ENCODE measurements at places on chromosomes 4 and X.

DNA sequence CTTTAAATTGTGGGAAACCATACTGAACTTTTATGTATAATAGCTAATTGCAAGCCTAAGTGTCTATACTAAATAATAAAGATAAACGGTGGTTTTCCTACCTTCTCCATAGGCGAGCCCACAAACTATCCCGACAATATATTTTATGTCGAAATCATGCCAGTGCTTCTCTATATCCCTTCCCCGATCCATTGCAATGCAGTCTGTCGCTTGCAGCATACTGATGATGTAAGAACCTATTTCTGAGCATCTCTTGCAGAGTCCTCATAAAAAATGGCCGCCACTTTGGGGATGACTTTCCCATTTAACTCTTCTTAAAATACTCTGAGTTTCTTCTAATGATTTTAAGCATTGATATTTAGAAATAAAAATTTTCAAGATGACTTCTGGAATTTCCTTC lies 58.1 kb upstream of the TLR3 start:
- no peak for DNase-seq

DNA sequence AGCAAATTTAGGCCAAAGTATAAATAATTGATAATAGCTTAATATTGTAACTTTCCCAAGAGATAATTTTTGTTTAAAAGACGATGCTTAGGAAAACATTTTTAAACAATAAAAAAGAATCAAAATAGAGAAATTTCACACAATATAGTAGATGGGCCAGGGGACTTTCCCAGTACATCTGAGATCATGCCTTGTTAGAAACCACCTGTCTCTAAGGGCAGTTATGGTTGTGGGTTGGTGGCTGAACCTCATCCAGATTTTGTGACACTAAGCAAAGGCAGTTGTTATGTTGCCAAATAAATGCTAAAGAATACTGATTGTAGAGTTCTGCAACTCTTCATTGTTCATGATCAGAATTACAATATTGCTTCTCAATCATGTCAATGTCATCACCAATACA lies 270.6 kb downstream of the BANK1 start:
- DNase-seq = no peak

DNA sequence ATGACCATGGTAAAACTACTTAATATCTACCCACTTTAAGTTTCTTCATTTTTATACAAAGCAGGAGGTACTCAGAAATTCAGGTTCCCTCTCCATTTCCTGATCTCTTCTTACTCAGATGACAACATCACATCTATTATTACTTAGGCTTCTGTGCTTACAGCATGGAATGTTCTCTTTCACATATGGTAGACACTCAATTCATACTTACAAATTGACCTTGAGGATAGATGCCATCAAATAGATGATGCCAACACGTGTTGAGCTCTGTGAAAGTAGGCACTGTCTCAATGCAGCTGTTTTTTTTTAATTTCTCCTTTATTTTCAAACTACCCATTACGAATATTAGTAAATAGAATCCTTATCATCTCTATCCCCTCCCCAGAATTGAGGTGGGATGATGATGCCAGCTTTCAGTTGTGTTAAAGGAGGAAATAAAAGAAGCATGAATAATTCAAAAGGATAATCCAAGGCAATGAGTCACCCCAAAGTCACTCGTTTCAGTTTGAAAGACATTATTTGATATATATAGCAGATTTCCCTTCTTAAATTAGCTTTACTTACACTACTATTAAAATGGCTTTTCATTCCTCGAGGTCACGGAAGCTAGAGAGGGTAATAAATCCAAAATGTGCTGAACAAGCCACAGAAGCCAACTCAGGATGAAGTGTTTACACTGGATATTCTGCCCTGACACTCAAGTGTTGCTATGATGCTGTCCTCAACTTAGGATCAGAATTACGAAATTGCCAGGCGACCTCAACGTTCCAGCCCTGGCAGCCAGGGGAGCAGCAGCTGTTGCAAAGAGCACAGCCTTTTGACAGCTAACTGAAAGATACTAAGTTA lies 124.2 kb upstream of the EOLA2 start:
- DNase-seq = peak; percentile 72

DNA sequence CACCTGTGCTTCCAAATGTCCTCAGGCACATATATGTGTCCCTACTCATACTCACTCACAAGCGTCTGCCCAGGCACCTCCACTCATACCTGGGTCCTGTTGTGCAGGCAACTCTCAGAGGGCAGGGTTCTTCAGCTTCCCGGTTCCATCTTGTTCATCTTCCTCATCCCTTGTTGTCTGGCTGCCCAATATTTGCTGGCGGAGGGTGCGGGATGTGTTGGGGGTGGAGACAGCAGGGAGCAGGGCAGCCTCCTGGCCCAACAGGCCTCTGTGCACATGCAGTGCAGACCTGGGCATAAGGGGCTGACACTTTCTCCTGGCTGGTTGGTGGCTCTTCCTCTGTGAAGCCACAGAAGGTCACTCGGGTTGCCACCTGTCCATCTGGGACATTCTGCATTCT lies 32.1 kb downstream of the NBDY start:
- no peak for DNase-seq

DNA sequence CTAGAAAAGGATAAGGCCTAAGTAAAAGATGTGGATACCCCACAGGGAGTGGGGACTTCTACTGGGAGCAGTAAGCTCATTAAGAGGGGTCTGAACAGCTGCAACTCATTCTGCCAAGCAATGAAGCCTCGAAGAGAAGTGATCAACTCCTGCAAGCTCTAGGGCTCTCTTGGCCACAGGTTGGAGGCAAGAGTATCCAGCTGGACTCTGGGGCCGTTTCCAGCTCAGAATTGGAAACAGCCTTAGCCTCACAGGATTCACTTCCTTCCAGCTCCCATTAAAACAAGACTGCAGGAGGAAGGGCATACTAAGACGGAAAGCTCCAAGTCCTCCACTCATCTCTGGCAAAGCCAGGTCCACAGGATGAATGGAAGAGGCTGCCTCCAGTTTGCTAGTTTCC lies 126.3 kb downstream of the ATG4A start:
- DNase-seq = peak; percentile 81

DNA sequence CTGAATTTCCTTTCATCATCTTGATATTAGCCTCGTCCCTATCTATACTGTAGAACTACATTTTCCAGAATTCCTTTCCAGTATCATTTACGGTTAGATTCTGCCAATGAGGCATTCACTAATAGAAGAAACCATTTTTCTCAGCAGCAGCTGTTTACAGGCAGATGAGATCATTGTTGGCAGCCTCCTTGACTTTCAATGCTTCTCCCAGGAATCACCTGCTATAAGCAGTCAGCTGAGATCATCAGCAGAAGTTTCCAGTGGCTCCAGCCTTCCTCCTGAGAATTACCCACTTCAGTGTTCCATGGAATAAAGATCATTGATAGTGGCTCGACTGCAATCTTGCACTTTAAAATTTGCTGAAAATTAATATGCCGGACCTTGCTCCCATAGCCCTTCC lies 157.3 kb upstream of the TET2 start:
- DNase-seq = peak; percentile 90

DNA sequence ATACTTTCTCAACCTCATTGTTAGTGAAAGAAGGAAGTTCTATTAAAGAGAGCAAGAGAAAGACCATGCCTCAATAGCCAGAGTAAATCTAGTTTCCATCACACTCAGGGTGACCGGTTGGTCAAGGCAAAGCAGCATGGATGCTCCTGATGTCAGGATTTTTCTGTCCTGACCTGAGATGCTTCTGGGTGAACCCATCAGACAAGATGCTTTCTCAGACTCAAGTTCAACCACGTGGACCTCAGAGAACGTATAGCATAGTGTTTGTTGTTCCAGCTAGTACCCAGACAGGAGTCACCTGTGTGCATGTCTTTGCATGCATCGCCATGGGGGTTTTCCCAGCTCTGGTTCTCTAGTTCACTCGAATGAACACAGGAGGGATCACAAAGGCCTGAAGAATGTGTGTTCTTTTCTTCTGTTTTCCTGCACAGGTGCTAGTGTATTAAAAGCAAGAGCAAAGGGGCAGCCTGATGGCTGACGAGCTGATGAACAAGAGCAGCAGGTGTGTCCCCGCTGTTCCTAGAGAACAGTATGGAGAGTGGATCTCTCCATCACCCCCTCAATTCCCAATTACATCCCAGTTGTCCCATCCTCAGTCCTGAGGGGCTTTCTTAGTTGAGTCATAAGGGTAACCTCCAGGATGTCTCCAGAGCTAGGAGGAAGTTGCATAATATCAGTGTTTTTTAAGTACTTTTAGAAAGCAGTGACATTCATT lies 110.5 kb upstream of the ENPP6 start:
- DNase-seq = no peak

- no peak for DNase-seq
Observed at GRCh38 chrX:10545882-10546281, 74.5 kb downstream of the MID1 start.

DNA sequence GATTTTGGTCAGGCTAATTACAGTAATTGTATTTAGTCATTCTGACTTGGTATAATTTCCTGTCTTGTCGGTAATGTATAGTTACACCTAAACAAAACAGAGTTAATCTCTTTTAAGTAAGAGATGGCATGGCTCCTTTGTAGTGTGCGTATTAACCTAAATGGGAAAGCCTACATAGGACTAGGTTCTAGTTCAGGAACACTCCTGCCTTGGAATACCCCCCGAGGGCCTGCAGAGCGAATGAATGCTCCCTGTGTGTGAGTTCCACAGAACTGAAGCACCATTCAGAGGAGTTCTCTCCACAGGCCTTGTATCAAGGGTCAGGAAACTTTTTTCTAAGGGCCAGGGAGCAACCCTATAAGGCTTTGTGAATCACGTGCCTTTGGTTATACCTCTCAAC lies 44.9 kb upstream of the STIM2 start:
- no peak for DNase-seq

DNA sequence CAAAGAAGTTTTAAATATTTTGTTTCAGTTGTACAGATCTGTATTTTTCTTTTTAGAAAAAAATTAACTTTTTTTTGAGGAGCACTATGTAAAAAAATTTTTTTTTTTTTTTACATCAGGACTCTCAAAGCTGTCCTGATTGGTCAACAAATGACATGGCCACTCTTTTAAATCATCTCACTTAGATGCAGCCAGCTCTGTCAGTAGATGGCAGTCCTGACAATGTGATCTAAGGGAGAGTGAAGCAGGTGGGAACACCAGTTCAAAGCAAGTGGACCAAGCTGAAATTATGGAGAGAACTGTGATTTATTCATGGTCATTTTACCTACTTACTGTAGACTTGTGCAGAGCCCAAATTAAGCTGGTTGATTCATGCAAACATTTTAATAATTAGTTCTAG lies 174.7 kb upstream of the GPRIN3 start:
- peak; percentile 17 for DNase-seq

- DNase-seq = peak; percentile 22
Observed at GRCh38 chr4:60683357-60683756, 516.8 kb upstream of the ADGRL3 start.

GRCh38 chr4:34365946-34366345 lies 1878.4 kb downstream of the ARAP2 start:
- DNase-seq = no peak

GRCh38 chrX:147894366-147894963 lies 17.3 kb upstream of the FMR1 start:
- DNase-seq = peak; percentile 86

DNA sequence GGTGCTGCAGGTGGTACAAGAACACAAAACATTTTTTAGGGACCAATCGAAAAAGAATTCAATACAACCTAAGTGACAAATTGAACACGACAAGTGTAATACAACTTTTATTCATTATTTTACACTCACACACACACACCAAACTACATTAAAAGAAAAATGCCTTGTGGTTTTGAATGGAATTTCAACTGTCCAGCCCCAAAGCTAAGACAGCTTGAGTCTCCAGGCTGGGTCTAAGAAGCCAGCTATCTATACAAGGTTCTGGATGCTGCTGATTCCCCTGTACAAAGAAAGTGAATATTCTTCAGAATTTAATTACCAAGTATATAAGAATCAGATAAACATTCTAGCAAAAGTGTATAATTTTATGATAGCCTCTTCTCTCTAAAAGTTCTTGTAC lies 118.2 kb downstream of the PPP3CA start:
- DNase-seq = no peak

GRCh38 chrX:114976292-114976691 lies 41.1 kb downstream of the IL13RA2 start:
- no peak for DNase-seq

DNA sequence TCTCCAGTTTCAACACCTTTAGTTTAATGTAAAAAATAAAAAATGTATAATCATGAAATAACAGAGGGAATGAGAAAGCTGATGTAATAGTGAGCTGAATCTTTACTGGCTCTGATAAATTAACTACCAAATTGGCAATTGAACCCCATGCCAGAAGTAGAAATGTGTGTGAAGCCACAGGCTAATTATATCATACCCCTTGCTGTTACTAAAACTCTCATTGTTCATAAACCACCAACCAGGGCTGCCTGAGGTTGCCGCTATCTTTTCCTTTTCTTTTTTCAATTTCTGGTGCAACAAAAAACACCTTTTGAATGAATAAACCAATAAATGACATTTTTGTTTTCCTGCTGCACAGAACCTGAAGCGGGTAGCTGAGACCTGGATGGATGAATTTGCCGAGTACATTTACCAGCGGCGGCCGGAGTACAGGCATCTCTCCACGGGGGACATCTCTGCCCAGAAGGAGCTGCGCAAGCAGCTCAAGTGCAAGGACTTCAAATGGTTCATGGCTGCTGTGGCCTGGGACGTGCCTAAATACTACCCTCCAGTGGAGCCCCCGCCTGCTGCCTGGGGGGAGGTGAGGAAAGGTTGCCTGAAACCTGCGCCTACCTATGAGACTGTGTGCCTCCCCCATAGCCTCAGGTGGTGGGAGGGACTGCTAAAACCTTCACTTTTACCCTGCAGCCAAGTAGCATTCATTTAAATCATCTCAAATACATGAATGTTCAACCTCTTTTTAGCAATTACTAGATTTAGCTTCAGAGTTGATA lies 216.7 kb upstream of the GALNT7 start:
- DNase-seq = no peak

DNA sequence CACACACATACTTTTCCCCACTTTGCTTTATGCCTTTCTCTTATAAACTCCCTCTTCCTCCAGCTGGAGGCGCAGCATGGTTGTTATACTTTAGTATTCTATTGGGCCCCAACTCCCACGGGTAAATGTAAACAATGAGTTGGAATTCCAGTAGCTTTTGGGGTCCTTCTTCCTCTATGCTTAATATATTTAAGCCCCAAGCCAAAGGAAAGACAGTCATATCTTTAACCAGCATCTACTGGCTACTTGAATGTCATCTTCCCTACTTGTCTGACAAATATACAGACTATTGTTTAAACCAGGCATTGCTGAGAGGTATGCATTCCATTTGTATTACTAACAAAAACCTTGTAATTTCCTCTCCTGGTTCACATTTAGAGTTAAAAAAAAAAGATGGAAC lies 72.9 kb downstream of the WDR19 start:
- no peak for DNase-seq

DNA sequence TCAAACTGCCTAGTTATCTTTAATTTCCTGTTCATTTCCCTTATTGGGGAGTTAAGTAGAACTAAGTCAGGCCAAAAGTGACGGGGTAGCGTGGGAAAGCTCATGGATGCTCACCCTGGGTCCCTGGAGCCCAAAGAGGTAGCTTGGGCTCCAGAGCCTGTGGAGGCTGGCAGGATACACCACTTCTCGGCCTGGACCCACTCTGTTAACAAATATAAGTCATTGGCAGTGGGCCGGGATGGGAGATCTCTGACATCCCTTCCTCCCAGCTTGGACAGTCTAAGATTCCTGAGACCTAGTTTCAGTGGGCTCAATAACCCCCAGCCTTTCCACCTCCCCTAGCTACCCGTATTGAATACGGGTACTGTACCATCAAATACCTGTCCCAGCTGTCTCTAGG lies 106.1 kb downstream of the EFNB1 start:
- no peak for DNase-seq

All from muscle of leg (tissue), 16 donors.